ENCODE measurements at places on chromosomes 16 and 17.

DNA sequence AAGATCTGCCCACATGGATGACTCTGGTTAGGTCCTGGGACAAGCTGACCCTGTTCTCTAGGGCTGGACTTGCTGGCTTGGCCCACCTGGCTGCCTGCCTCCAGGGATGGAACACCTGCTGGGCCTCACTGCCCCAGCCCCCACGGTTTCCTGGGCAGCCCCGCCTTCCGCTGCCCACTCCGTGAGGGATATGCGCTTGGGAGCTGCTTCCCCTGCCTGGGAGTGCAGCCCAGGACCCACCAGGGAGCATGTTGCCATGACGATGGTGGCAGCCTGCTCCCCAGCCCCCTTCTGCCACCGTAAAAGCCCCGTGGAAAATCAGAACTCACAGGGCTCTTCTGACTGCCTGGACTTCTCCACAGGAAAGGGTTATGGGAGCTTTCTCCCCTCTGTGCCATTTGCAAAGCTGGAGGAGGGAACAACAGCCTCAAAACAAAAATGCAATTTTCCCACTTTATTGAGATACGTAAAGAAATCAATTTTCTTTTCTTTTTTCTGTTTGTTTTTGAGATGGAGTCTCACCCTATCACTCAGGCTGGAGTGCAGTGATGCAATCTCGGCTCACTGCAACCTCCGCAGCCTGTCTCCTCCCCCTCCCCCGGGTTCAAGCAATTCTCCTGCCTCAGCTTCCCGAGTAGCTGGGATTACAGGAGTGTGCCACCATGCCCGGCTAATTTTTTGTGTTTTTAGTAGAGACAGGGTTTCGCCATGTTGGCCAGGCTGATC is 18.0 kb upstream of the GAS7 start:
- no peaks in the 10 kb centered on the region for H3K4me1 ChIP-seq
- no peak overlapping the region for H3K4me3 ChIP-seq
- H3K36me3 ChIP-seq, result no peaks in the 10 kb centered on the region
- no peak overlapping the region for H3K27ac ChIP-seq
- H3K27me3 ChIP-seq, result no peaks in the 10 kb centered on the region
- no peak for DNase-seq

GRCh38 chr17:40819528-40820125 is 2.8 kb downstream of the KRT10 start:
- H3K27ac ChIP-seq, result peak overlapping the region; percentile 78
- peaks cover 2% of the 10 kb centered on the region for H3K27me3 ChIP-seq
- DNase-seq, result no peak
- peak overlapping the region; percentile 86 for H3K4me3 ChIP-seq
- peaks cover 20% of the 10 kb centered on the region for H3K4me1 ChIP-seq

DNA sequence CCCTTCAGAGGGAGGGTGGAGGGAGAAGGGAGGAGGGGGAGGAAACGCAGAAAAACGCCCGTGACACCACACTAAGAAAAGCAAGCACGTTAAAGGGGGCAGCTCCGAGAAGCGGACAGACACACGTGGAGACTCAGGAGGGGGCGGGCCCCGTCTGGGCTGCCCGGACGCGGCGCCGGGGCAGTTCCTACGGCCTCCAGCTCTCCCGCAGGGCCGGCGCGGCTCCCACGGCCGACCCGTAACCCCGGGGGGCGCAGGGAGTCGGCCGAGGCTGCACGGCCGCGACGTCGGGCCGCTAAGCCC is 362 bp downstream of the KLHDC4 start:
- no peaks in the 10 kb centered on the region for H3K27me3 ChIP-seq
- DNase-seq, result peak; percentile 43
- peak overlapping the region; percentile 98 for H3K4me3 ChIP-seq
- peaks cover 41% of the 10 kb centered on the region for H3K4me1 ChIP-seq
- peak overlapping the region; percentile 96 for H3K27ac ChIP-seq
- H3K36me3 ChIP-seq, result peaks cover 29% of the 10 kb centered on the region

DNA sequence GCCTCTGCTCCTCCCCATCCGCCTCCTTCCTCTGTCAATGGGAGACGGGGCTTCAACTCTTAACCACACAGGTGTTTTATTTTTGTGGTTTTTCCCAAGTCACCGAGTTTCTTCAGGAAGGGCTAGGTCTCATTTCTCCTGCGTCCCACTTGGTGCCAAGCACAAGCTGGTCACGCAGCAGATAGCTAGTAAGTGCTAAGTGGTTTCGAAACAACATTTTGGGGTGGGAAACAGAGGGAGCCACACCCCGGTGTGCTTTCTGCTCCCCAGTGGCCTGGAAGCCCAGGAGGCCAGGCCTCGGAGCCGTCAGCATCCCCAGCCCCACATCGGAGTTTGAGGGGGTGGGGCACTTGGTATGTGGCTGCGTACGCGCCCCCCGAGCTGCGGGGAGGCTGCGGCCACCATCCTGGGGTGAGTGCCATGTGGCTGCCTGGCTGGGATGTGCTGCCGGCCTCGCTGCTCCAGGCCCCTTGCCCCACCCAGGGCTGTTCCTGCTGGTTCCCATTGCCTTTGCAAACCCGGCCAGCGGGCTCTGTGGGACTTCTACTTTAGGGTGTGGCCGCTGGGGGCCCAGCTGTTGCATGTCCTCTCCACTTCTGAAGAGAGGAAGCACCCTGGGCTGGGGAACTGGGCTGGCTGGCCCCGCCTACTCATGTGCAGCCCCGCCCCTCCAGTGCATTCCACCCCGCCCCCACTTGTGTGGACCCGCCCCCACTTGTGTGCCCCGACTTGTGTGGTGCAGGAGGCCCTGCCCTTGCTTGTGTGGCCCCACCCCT is 55.6 kb downstream of the BAIAP2 start:
- H3K4me1 ChIP-seq, result peaks cover 10% of the 10 kb centered on the region
- peak; percentile 22 for DNase-seq
- no peaks in the 10 kb centered on the region for H3K27me3 ChIP-seq
- H3K4me3 ChIP-seq, result no peak overlapping the region
- H3K36me3 ChIP-seq, result no peaks in the 10 kb centered on the region

GRCh38 chr16:65663774-65664173 is 541.9 kb upstream of the CDH11 start:
- H3K27ac ChIP-seq, result no peak overlapping the region
- no peaks in the 10 kb centered on the region for H3K4me1 ChIP-seq
- no peak for DNase-seq
- H3K27me3 ChIP-seq, result no peaks in the 10 kb centered on the region
- H3K4me3 ChIP-seq, result no peak overlapping the region

DNA sequence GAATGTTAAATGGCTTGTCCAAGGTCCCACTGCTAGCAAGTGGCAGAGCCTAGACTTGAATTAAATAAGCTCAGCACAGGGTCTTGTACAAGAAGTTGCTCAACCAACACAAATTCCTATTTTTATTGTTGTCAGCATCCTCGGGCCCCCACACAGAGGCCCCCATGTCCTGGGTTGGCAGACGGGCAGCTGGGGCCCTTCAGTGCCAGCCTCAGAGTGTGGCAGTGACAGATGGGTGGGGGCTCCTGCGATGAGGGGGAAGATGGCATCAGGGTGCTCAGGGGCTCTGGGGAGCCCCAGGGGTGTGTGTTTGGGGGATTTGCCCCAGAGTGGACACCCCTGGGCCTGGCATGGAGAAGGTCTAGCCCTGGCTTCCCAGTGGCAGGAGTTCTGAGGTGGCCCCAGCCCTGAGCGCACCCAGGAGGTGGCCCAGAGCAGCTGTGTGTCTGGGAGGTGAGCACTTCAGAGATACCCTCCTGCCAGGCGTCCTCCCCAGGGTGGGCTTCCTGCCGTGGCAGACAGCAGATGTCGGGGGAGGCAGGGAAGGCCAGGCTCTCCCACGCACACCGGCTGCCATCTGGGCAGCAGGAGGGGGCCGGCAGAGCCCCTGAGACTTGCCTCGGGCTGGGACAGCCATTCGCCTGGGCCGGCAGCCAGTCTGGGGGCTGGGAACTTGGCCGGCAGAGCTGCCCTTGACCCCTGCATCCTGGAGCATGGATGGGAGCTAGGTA is 150.8 kb downstream of the C16orf78 start:
- H3K27me3 ChIP-seq, result no peaks in the 10 kb centered on the region
- H3K27ac ChIP-seq, result no peak overlapping the region
- no peak overlapping the region for H3K4me3 ChIP-seq

GRCh38 chr17:69480245-69480644 is 65.7 kb downstream of the MAP2K6 start:
- H3K27ac ChIP-seq, result no peak overlapping the region
- H3K27me3 ChIP-seq, result no peaks in the 10 kb centered on the region
- H3K36me3 ChIP-seq, result peaks cover 12% of the 10 kb centered on the region
- H3K4me3 ChIP-seq, result no peak overlapping the region

- no peaks in the 10 kb centered on the region for H3K4me1 ChIP-seq
- no peak overlapping the region for H3K4me3 ChIP-seq
- no peak overlapping the region for H3K27ac ChIP-seq
- H3K36me3 ChIP-seq, result no peaks in the 10 kb centered on the region
- H3K27me3 ChIP-seq, result no peaks in the 10 kb centered on the region
Observed at GRCh38 chr16:79874391-79874790, 273.9 kb upstream of the MAF start.

- H3K27ac ChIP-seq, result no peak overlapping the region
- no peaks in the 10 kb centered on the region for H3K36me3 ChIP-seq
Observed at GRCh38 chr16:79519448-79519847, 81.1 kb downstream of the MAF start.

- no peak overlapping the region for H3K4me3 ChIP-seq
- H3K27ac ChIP-seq, result peak overlapping the region; percentile 97
- H3K4me1 ChIP-seq, result peaks cover 87% of the 10 kb centered on the region
- no peaks in the 10 kb centered on the region for H3K27me3 ChIP-seq
- H3K36me3 ChIP-seq, result peaks cover 86% of the 10 kb centered on the region
- DNase-seq, result no peak
Observed at GRCh38 chr16:56941092-56941491, 9.2 kb downstream of the HERPUD1 start.

GRCh38 chr17:75945211-75945610 is 4.4 kb upstream of the FBF1 start:
- no peaks in the 10 kb centered on the region for H3K27me3 ChIP-seq
- no peak for DNase-seq
- H3K27ac ChIP-seq, result no peak overlapping the region

DNA sequence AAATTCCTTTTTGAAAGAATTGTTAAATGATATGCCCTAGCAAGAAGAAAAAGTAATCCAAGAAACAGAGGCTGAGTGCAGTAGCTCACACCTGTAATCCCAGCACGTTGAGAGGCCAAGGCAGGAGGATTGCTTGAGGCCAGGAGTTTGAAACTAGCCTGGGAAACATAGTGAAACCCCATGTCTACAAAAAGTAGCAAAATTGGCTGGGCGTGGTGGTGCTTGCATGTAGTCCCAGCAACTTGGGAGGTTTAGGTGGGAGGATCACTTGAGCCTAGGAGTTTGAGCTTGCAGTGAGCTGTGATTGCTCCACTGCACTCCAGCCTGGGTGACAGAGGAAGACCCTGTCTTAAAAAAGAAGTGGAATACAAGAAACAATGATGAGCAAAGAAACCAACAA is 56.1 kb downstream of the NT5M start:
- DNase-seq, result no peak
- no peaks in the 10 kb centered on the region for H3K27me3 ChIP-seq
- H3K4me1 ChIP-seq, result peaks cover 7% of the 10 kb centered on the region
- peaks cover 2% of the 10 kb centered on the region for H3K36me3 ChIP-seq
- H3K27ac ChIP-seq, result no peak overlapping the region

DNA sequence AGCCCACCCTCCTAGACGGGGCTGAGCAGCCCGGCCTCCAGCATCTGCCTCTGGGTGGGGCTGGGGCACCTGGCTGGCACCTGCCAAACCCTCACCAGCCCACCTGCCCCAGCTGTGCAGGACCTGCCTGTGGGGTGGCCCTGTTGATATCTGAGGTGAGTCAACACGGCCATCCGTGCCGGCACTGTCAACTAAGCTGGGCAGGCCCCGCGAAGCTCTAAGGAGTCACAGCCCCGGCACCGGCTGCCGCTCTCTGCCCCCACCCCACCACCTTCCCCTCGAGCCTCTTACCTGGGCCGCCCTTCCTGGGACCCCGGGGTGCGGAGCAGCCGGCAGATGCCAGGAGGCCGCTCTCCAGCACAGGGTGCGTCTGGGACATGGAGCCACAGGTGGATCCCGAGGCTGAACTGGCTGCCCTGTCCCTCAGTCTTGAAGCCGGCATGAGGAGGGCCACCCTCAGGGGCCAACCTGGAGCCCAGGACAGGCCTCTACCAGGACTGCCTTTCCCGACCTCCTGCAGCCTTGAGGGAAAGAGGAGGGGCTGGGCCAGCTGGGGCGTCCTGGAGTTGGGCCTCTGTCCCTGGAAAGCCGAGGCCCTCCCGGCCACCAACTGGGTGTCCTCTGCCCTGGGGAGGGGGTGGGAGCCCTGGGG is 515 bp downstream of the CBFA2T3 start:
- no peak overlapping the region for H3K4me3 ChIP-seq
- H3K4me1 ChIP-seq, result no peaks in the 10 kb centered on the region
- DNase-seq, result no peak
- no peak overlapping the region for H3K27ac ChIP-seq

DNA sequence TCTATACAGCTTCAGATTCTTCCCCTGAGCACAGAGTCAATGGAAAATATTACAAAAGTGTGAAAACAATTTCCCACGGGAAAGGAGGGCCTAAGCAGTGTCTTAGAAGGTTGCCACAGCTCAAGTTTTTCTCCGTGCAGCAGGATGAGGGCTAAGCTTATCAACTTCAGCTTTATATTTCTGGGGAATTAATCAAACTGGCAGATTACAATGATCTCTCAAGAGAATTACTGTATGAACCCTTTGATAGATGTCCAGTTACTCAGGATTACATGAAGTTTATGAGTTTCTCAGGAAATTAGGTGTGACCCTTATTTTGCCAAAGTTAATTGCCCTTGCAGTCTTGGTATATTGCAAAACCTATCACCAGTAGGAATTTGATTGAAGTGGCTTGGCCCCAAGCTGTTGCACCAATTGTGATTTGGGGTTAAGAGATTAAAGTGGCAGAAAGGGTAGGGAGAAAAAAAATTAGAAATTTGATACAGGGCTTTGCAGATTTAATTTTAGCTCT is 298.4 kb downstream of the MAP2K6 start:
- H3K27me3 ChIP-seq, result peaks cover 5% of the 10 kb centered on the region
- H3K4me3 ChIP-seq, result no peak overlapping the region
- H3K4me1 ChIP-seq, result peaks cover 2% of the 10 kb centered on the region
- no peak overlapping the region for H3K27ac ChIP-seq

GRCh38 chr17:8406174-8406573 is 8.5 kb upstream of the RNF222 start:
- H3K4me3 ChIP-seq, result no peak overlapping the region
- DNase-seq, result no peak
- peaks cover 19% of the 10 kb centered on the region for H3K27me3 ChIP-seq
- H3K36me3 ChIP-seq, result no peaks in the 10 kb centered on the region
- peaks cover 6% of the 10 kb centered on the region for H3K4me1 ChIP-seq
- no peak overlapping the region for H3K27ac ChIP-seq

- DNase-seq, result no peak
- no peaks in the 10 kb centered on the region for H3K36me3 ChIP-seq
- peaks cover 9% of the 10 kb centered on the region for H3K4me1 ChIP-seq
- no peak overlapping the region for H3K4me3 ChIP-seq
Observed at GRCh38 chr17:48561884-48562810, 16.0 kb downstream of the HOXB4 start.

DNA sequence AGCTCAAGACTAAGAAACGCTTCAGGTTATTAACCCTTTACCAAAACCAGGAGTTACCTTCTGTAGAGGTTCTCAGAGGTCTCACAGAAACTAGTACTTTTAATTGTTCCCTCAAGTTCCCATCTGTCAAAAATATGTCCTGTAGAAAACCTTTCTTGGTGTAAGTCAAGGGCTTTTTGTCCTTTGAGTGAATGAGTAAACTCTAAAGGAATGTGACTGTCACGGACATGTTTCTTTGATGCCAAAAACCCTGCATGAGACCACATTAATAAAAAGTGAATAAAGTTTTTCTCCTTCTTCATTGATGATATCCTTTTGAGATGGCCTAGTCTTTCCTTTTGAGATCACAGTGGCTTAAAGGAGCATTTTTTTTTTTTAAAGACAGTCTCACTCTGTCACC is 102.9 kb downstream of the NLK start:
- H3K4me3 ChIP-seq, result no peak overlapping the region
- H3K27me3 ChIP-seq, result no peaks in the 10 kb centered on the region
- DNase-seq, result no peak

Data from activated naive CD8-positive, alpha-beta T cell treated with anti-CD3 and anti-CD28 coated beads for 36 hours (primary cell).